ENCODE measurements at places on chromosomes 6 and 20.

- DNase-seq = peak; percentile 71
Measured at GRCh38 chr6:70706491-70707123, 38.9 kb downstream of the SMAP1 start.

- no peak for DNase-seq
Measured at GRCh38 chr6:78492351-78493017, 374.9 kb upstream of the IRAK1BP1 start.

GRCh38 chr20:47067776-47068175 is 173.1 kb downstream of the EYA2 start:
- no peak for DNase-seq

DNA sequence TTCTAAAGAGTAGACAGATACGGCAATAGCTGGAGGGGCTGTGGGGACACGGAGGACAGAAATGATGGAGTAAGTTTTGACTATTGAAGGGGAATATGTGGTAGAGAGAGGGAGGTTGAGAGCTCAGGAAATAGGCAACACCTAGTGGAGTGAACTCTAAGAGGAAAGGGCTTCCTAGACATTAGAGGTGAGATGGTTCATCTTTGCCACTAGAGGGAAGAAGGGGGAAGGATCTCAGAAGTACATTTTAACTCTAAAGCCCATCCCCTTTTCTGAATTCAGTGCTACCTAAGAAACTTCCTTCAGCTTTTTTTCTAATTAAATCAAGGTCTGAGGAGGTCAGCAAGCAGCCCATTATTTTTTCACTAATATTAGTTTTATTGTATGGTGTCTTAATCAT is 689.4 kb upstream of the MAP3K7 start:
- peak; percentile 34 for DNase-seq

DNA sequence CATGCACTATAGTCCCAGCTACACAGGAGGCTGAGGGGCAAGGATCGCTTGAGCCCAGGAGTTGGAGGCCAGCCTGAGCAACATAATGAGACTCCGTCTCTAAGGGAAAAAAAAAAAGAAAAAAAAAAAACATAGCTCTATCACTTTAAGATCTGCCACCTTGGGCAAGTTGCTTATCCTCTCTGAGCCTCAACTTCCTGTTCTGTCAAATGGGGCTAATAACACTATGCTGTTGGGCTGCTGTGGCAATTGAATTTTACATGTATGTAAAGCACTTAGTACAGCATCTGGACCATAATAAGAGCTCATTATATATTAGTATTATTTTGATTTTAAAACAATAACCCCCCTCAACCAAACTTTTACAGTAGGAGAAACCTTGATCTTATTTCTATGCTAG is 141.5 kb downstream of the ATXN1 start:
- no peak for DNase-seq

GRCh38 chr6:154848580-154848979 is 115.4 kb downstream of the SCAF8 start:
- DNase-seq = no peak

GRCh38 chr20:48098866-48099265 is 313.6 kb upstream of the SULF2 start:
- no peak for DNase-seq

DNA sequence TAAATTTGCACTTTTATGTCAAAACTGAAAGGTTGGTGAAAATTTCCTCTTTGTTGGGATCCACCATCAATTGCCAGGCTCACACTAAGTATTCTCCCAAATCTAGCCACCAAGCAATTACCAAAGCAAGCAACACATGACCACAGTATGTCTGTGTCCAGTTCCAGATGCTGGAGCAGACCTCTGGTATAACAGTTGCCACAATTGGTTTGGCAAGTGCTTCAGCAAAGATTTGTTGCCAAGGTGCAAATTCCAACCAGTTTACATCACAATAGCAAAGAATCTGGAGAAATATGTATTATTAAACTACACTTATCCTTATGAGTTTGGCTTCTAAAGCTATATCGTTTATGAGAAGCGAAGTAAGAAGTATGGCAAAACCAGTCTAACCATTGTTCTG is 6.4 kb downstream of the GTF2H5 start:
- DNase-seq = no peak

GRCh38 chr6:19802656-19803055 is 34.5 kb upstream of the ID4 start:
- DNase-seq = no peak

- DNase-seq = no peak
Measured at GRCh38 chr6:98033617-98034016, 750.6 kb upstream of the MMS22L start.

DNA sequence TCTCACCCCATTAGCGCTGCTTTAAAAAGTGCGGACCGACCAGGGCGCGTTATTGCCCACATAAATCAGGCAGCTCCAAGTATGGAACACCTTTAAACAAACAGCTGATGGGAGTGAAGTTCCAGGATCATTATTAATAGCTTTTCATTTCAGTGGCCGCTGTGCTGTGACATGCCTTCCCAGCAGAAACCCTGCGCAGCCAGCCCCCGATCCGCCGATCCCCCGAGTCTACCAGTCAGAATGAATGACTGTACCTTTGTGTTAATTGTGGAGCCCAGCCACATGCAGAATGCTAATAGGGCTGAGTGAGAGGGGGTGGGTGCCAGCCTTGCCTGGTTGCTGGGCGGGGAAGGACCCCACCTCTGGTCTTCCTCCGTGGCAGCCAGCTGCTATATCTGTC is 21.9 kb downstream of the CDH22 start:
- DNase-seq = no peak

DNA sequence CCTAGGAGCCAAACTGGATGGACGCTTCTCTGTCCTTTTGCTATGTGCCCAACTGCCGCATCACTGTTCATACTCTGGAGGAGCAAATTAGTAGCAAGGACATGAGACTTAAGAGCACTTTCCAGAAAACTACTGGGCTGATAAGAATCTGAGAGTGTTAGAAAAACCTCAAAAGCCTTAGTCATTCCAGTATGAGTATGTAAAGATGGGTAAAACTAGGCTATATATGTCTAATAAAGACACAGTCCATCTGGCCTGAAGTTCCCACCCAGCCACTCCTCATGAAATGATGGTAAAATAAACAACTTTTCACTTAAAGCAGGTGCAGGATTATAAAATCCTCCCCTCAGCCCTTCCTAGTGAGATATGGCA is 30.6 kb downstream of the SHLD1 start:
- DNase-seq = no peak

- DNase-seq = no peak
Measured at GRCh38 chr6:32252331-32253009, 28.6 kb upstream of the NOTCH4 start.

GRCh38 chr6:85346196-85346595 is 103.7 kb upstream of the NT5E start:
- no peak for DNase-seq

GRCh38 chr6:73937805-73938204 is 241.8 kb downstream of the CD109 start:
- DNase-seq = no peak

GRCh38 chr20:45096781-45097180 is 4.1 kb downstream of the KCNS1 start:
- no peak for DNase-seq

DNA sequence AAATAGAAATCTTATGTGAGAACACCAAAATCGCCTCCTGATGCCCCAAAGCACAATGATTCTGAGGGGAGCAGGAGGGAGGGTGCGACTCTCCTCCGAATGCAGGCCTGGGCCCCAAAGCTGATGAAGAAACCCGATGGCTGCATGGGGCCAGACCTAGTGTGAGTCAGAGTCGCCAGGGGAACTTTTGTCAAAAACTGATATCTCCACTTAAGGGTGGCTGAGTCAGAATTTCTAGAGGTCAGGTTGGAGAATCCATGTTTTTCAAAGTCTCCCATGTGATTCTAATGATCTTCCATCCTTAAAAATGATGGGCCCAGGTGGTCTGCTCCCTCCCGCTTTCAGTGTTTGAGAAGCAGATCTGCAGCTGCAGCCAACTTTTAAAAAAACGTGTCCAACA is 172.8 kb downstream of the BACH2 start:
- no peak for DNase-seq

DNA sequence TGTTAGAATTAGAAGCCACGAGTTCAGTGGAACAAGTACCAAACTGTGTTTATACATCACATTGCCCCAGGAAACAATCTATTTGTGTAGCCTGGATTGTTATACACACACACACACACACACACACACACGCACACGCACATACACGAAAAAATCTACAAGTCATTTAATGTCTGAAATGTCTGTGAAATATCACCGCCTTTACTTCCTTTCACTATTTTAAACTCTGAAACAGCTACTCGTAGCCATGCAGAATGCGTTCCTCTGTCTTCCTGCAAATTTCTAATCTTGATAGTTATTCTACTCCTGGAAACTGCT is 84.4 kb upstream of the SCAF8 start:
- DNase-seq = no peak

DNA sequence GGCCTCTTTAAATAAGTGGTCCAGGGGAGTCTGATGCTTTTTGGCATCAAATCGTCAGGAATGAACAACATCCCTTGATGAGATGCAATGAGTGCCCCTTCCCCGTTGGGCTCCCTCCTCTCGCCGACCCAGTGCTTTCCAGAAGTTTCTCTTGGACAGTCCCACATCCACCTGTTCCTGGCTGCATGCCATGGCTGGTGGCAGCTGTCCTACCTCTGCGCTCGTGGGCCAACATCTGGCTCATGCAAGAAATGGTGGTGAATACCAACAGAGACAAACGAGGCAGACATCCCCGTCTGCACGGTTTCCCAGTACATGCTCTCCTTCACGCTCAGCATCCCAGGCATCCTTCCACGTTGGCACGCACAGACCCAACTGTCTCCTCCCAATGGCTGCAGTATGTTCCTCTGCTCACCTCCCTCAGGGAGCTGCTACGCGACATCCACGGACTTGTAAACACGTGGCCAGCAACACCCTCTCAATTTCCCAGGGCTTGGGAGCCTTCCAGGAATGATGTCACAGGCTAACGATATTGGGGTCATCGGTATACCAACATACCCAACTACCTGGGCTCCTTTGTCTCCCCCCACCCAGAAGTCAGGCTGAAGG is 37.5 kb downstream of the PPP1R3G start:
- DNase-seq = no peak

- no peak for DNase-seq
Measured at GRCh38 chr20:50039706-50040431, 57.1 kb downstream of the SNAI1 start.

DNA sequence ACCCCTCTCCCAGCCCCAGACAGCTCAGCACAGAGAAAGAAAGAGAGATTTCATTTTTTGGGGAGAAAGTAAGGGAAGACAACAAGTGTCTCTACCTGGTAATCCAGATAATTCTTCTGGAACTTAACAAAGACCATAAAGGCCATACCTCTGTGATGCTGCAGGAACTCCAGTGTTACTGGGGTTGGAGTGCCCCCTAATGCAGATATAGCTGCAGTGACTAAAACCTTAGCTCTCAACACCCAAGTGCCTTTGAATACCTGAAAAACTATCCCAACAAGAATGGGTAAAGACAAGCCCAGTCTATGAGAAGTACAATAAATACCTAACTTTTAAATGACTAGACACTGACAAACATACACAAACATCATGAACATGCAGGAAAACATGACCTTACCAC is 365.3 kb upstream of the PTCHD4 start:
- no peak for DNase-seq

DNA sequence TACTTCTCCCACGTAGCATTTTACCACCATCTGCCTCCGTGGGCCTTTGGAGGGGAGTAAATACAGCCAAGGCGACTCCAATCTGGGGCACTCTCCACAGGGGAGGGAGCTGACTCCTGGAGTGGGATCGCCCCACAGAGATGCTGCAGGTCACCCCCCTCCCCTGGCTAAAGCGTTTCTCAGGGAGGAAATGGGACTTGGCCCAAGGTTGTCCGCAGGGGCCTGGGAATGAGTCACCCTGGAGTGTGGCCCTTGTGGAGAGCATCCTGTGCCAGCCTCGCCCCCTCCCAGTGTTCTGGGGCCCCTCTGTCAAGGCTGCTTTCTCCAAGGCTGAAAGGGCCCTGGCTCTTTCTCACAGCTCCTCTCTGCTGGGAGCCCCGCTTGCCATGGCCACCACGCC is 84.5 kb upstream of the QKI start:
- no peak for DNase-seq

- DNase-seq = peak; percentile 41
Measured at GRCh38 chr20:4972506-4973251, 28.6 kb downstream of the SLC23A2 start.

DNA sequence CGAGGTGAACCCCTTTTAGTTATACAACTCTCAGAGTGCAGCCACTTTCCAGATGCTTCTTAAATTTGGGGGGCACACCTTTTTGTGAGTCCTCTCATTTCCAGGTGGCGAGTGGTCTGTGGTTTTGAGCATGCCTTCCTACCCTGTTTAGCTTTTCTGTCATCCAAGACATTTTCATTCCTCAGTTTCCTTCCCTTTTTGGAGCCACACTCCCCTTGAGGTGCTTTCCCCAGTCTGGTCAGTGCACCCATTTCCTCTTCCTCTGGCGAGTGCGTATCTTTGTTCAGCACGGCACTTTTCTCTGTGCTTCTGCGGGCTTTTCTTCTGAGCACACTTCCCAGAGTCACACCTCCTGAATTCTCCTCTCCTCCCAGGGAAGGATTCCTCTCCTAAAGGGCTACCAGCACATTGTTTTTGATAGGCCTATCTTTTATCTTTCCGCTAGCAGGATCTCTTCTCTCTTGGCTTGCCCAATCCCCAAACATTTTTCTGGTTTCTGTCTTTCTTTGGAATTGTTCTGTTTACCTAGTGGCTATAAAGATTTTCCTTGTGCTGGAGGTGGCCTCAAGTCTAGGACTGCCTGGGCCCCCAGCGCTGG is 1.4 kb downstream of the PHF20 start:
- DNase-seq = peak; percentile 35

- DNase-seq = no peak
Measured at GRCh38 chr6:20696676-20697075, 162.4 kb downstream of the CDKAL1 start.

DNA sequence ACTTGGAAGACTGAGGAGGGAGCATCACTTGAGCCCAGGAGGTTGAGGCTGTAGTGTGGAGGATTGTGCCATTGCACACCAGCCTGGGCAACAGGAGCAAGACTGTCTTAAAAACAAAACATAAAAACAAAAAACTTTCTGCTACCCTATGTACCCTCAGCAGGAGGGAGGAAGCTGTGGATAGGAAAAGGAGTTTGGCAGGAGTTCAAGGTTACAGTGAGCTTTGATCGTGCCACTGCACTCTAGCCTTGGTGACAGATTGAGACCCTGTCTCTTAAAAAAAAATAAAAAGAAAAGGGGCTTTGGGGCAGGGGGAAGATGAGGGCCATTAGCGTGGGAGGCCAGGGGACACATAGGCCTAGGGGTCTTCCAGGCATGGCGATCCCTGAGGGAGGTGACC is 135.7 kb downstream of the DHX35 start:
- DNase-seq = no peak

DNA sequence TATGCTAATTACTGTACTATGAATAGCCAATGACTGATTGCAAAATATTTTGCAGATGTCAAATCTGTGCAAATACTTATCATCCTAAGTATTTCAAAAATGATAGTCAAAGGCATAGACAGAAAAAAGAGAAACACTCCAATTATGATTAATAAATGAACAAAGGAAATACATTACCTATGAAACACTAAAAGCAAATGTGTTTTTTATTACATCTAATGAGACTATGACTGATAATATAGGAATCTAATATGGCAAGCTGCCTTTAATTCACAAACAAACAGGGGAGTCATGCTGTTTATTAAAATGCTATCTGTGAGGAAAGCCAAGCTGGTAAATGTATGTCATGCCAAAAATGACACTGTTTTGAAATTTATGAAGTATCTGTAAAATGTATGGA is 713.2 kb upstream of the NRSN1 start:
- DNase-seq = no peak
